ENCODE measurements at places on chromosomes 16 and 17.

GRCh38 chr16:73605309-73605708 lies 557.4 kb upstream of the ZFHX3 start:
- DNase-seq, result no peak

- no peak for DNase-seq
Observed at GRCh38 chr17:34406226-34406625, 43.2 kb upstream of the CCL1 start.

DNA sequence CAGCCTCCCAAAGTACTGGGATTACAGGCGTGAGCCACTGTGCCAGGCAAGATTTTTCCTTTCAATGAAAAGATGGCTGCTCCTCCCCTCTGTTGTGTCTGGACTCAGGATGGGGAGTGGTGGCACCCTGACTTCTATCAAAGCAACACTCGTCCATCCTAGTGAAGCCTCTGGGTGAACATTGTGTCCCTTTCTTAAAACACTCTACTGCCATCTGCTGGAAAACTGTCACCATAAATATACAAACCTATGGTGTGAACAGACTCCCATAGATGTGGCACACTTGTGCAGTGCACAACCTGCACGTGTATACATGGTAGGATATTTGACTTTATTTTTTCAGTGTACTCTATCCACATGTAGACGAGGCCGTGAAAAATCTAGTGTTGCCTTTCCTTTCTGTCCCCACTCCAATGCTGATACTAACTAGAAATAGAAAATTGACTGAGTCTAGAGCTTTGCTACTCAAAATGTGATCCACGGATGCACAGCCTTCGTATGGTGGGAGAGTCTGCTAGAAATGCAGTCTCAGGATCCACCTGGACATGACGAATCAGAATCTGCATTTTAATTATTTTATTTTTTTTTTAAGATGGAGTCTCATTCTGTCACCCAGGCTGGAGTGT lies 55.9 kb upstream of the PLCG2 start:
- peak; percentile 56 for DNase-seq

DNA sequence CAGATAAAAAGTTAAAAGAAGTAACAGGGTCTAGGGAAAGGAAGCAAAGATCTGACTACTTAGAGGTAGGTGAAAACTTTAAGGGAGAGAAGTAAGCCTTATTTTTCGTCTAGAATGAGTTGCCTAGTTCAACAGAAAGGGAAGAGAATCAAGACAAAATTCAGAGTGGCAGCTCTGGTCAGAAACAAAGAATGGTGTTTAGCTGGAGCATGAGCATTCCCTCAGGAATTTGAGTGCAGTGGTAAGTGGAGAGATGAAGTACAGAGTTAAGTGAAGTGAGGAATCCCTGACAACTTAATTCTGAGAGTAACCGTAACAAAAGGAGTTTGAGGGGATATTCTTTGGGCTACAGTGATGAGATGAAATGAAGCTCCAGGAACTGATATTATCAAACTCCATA lies 11.5 kb downstream of the SMG6 start:
- DNase-seq, result no peak

DNA sequence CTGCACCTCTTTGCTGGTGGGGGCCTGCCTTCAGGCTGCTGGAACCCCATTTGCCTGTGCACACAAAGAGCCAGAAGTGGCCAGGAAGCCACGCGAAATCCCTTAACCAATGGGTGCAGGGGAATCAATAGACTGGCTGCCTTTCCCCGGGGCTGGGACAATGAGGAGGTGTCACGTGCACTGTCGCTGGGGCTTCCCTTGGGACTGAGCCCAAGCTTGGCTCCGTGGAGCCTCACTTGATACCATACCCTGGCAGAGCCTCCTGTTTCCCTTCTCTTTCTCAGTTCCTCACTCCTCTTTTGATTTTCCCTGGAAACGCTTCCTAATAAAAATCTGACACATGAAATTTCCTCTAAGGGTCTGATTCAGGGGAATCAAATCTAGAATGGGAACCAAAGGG lies 38.8 kb upstream of the C16orf82 start:
- DNase-seq, result no peak

- no peak for DNase-seq
Observed at GRCh38 chr17:57174591-57174990, 81.7 kb upstream of the MSI2 start.

- no peak for DNase-seq
Observed at GRCh38 chr16:12245088-12245920, 268.8 kb downstream of the SNX29 start.

- DNase-seq, result no peak
Observed at GRCh38 chr16:73285436-73286201, 237.7 kb upstream of the ZFHX3 start.

GRCh38 chr17:72184805-72185204 lies 64.0 kb downstream of the SOX9 start:
- no peak for DNase-seq

DNA sequence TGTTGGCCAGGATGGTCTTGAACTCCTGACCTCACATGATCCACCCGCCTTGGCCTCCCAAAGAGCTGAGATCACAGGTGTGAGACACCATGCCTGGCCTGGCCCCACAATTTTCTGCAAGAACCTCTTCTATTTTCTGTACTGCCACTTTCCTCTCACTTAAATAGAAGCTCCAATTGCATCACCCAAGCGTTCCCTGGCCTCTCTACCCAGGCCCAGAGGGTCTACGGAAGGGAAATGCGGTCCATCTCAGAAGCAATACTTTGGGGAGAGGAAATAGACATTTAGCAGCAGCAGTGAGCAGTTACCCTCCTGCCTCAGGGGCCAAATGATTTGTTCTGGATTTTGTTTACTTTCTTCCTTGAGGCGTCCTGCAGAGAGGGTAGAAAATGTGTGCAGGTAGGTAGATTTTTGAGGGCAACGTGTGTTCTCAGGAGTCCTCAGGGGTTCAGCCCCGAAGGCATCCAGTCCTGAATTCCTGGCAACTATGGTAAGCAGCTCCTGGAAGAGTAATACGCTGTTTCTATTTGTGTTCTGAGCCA lies 11.0 kb downstream of the SLC6A4 start:
- no peak for DNase-seq

- no peak for DNase-seq
Observed at GRCh38 chr16:3865241-3865640, 15.3 kb downstream of the CREBBP start.

- no peak for DNase-seq
Observed at GRCh38 chr16:8283195-8283594, 307.1 kb downstream of the TMEM114 start.

DNA sequence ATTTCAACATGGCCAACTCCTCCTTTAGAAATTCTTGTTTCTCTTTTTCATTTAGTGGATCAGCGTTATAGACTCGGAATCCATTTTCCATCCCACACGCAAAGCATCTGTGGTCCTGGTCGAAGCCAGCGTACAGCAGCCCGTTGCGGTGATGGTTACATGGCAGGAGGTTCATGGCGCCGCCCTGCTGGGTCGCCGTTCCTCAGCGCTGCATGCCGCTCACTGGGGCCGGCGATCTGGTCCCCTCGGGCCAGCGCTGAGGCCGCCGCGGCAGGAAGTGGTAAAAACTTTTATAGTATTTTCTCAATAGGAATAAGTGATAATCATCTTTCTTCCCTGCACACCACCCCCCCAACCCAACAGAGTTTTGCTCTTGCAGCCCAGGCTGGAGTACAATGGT lies 29.9 kb upstream of the RHOT1 start:
- DNase-seq, result no peak

- no peak for DNase-seq
Observed at GRCh38 chr17:1019451-1019850, 22.5 kb downstream of the TIMM22 start.

DNA sequence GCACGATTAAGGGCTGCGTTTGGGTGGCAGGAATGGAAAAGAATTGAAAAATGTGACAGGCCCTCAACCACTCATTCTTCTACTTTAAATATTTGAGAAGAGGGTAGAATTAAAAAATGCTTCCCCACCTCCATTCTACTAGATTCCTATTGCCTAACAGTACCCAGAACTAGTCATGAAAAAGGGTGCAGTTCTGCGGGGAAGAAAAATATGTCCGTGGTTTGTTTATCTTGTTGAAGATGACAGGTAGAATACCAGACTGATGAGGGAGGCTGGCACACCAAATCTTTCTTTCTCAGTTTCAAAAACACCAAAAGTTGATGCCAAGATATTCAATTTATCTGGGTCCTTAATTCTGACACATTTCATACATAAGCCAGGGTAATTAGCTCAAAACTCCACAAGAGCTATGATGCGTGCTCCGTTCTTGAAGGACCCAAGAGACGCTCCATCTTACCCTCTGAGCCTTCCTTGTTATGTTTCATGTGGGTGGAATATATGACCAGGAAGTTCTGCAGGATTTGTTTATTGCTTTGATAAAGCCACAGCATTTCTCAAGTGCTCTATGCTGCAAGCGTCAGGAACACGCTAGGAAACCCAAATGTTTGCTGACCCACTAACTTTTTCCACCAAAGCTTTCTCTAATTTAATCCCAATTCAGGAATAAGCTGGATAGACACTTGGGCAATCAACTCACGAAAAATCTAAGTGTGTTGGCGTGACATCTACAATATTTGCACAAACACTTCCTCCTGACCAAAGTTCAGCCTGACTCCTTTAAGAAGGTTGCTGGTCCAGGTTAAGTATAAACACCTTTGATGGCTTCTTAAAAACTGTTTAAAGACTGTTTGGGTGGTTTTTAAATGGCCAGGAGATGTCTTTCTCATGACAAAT lies 20.6 kb upstream of the GAN start:
- DNase-seq, result no peak

DNA sequence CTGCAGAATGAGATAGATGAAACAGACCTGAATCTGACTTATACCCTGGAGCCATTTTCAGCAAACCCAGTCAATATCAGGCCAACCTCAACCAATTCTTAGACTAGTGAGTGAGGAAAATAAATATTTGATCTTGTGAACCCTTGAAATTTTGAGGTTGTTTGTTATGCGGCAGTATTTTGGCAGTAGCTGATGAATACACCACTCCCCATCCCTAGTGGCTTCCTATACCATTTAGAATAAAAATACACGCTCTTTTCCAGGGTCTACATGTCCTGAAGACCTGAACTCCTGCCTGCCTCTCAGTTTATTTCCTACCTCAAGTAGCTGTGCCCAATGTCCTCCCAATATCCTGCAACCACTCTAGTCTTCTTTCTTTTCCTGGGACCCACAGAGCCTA lies 647.3 kb downstream of the WWOX start:
- DNase-seq, result no peak

- peak; percentile 17 for DNase-seq
Observed at GRCh38 chr17:65559804-65560627, 1.4 kb downstream of the AXIN2 start.

GRCh38 chr16:81754858-81755257 lies 24.2 kb upstream of the PLCG2 start:
- no peak for DNase-seq

GRCh38 chr17:81533339-81534141 lies 5.4 kb downstream of the FSCN2 start:
- DNase-seq, result no peak

DNA sequence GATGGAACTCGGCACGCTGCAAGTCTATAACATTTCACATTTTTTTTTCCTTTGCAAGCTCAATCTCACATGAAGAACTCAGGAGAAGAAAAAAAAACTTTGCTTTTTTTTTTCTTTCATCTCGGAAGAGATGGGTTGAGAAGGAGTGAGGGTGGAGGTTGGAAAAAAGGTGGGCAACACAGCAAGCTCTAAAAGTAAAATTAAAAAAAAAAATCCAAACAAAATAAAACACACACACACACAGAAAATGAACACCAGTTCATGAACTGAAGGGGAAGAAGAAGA lies 2.5 kb downstream of the MAF start:
- no peak for DNase-seq

DNA sequence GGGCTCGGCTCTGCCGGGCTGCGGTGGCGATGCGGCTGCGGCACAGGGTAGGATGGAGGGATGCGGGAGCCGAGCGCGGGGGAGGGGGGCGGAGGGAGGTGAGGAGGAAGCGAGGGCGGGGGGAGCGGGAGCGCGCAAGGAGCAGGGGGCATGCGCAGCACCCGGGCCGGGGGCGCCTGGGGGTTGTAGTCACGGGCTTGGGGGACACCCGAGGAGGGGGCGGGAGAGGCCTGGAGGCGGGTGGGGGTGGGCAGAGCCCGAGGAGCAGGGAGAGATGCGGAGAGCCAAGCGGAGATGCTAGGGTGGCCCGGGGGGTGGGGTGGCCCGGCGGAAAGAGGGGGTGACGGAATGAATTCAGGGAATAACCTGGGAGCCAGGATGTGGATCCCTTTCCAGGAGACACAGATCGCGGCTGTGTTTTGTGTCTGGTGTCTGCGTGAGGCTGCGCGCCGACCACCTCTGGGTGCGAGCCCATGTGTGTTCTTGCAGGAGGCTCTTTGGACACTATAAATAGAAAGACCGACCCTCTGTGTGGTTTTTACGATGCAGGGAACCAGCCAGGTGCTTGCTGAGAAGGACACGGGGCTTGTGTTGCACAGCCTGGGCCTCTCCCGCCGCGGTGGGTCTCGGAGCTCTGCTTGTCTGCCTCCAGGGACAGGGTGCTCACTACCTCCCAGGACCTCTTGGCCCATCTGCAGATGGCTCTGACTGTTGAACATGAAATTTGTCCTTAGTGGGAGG lies at the start of gene STX1B:
Gene STX1B, minus strand, starts transcription at position 54 of the 741 bp plus-strand sequence. CDS start 242 bp downstream, outside the sequence.
- DNase-seq, result no peak

DNA sequence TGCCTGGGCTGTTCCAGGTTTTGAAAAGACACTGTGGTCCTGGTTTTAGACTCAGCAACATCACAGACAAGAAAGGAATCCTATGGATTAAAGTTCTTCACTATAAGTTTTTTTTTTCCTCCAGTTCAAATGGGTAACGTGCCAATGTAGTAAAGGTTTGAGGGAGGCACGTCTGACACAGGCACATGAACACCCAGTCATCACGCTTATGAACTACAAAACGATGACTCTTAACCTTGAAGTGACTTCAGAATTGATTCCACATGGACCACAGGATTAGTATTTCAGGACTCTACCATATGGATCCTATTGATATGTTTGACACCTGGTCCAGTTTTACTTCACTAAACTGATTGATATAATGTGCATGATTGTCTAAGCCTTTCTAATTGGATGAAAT lies 2.3 kb downstream of the PRMT7 start:
- DNase-seq, result no peak

DNA sequence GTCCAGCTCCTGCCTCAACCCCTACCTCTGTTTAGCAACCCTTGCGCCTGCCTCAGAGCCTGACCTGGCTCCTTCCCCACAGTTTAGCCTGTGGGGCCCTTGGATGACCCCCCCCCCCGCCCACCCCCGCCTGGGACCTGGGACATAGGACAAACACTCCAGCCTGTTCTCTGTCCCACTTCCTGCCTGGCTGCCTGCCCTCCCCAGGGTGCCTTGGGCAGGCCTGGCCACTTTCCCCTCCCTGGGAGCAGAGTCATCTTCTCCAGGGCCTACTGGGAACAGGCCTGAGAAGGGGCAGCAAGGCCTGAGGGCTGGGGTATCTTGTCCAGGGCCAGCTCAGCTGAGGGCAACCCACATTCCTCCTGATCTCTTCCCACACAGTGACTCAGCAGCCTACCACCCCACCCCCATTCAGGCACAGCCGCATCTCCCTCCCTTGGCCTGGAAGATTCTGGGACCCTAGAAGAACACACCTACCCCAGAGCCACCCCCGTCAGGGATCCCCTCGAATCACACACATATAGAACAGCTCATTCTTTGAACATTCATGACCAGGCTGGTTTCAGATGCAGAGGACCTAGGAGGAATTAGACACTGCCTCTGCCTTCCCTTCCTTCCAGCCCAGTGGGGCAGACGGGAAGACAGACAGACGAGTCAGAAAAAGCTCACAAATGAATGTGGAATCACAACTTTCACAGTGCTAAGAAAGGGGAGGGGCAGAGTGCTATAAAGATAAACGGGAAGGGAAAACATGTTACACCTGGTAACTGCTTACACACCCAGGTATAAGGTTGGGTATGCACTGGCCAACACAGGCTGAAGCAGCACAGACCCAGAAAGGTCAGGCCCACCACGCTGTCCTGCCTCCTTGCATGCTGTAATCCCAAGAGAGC lies 6.0 kb downstream of the FHOD1 start:
- no peak for DNase-seq

- DNase-seq, result peak; percentile 44
Observed at GRCh38 chr16:67415872-67416793, at the start of gene ZDHHC1. ZDHHC1 (minus strand) TSS chr16:67416477; CDS start chr16:67407775, 8,702 bp downstream.
